ENCODE measurements at places on chromosomes 16 and 17. TPM values are rescaled to one million over a fixed set of nuclear protein-coding genes. Genes with fewer than 3 reads are reported as not detected.

DNA sequence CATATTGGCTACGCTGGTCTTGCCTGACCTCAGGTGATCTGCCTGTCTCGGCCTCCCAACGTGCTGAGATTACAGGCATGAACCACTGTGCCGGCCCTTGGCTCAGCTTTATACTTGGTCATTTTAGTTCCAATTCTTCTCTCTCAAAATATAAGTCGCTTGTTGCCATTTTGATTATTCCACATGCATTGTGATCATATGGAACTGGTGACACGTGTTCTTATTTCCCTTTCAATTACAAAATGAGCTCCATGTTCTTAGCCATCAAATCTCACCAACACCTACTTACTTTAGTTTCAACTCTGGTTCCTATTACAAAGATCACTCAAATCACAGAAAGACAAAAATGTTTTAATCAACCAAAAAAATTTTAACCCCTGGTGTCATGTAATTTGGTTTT is 1711.7 kb downstream of the TP53TG3F start:
- DNase-seq: no peak

- no peak for DNase-seq
Observed at GRCh38 chr16:73526011-73526804, 478.3 kb upstream of the ZFHX3 start.

Gene CYB561
- 0.70 TPM for total RNA-seq

Gene CCDC40
- 0.27 TPM for total RNA-seq

Data from HT1080 (cell line).